ENCODE measurements at places on chromosomes 6 and 20.
A peak's percentile ranks its signal among the peaks of the same experiment; 100 is the strongest.

DNA sequence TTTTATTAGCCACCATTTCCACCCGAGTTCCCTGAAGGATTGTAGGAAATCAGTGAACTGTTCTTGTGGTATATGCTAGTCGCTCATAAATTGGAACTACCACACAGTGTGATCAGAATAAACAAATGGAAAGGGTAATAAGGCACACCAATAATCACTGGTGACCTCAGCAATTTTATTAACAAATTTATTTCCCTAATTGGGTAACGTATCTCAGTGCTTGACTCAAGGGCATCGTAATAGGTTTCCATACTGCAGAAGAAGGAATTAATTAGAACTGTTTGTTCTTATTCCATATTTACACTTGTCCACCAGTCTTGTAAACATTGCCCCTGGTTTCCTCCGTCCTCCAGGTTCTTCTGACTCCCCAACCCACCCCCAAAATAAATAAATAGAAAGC, 10.0 kb upstream of the UQCC2 start:
- peak overlapping the region; percentile 14 for H3K27ac ChIP-seq
- no peaks in the 10 kb centered on the region for H3K27me3 ChIP-seq
- H3K4me3 ChIP-seq: no peak overlapping the region

GRCh38 chr6:32785781-32786533, 22.6 kb upstream of the HLA-DQB2 start:
- H3K27me3 ChIP-seq: no peaks in the 10 kb centered on the region
- no peaks in the 10 kb centered on the region for H3K36me3 ChIP-seq
- H3K4me3 ChIP-seq: no peak overlapping the region
- no peak overlapping the region for H3K27ac ChIP-seq
- DNase-seq: no peak

- DNase-seq: no peak
- H3K4me1 ChIP-seq: peaks cover 47% of the 10 kb centered on the region
- H3K27ac ChIP-seq: no peak overlapping the region
- H3K27me3 ChIP-seq: no peaks in the 10 kb centered on the region
Measured at GRCh38 chr6:152300517-152300916, 336.6 kb downstream of the SYNE1 start.

DNA sequence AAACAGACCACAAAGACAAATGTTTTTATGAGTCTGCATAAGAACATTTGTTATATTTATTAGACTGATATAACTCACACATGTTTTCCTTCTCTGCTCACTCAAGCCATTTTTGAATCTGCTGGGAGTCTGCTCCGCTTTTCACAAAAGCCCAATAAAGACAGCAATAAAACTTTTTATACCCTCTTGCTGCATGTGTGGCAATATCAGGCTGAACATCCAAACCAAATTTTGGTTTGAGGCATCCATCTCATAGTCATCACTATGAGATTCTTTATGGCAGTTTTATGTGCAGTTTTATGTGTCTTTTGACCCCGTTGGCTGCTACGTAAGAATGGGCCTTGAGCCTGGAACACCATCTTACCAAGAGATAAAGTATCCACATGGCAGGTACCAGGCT, 1276.8 kb upstream of the ADGRB3 start:
- H3K27ac ChIP-seq: no peak overlapping the region
- H3K27me3 ChIP-seq: no peaks in the 10 kb centered on the region
- H3K36me3 ChIP-seq: no peaks in the 10 kb centered on the region

DNA sequence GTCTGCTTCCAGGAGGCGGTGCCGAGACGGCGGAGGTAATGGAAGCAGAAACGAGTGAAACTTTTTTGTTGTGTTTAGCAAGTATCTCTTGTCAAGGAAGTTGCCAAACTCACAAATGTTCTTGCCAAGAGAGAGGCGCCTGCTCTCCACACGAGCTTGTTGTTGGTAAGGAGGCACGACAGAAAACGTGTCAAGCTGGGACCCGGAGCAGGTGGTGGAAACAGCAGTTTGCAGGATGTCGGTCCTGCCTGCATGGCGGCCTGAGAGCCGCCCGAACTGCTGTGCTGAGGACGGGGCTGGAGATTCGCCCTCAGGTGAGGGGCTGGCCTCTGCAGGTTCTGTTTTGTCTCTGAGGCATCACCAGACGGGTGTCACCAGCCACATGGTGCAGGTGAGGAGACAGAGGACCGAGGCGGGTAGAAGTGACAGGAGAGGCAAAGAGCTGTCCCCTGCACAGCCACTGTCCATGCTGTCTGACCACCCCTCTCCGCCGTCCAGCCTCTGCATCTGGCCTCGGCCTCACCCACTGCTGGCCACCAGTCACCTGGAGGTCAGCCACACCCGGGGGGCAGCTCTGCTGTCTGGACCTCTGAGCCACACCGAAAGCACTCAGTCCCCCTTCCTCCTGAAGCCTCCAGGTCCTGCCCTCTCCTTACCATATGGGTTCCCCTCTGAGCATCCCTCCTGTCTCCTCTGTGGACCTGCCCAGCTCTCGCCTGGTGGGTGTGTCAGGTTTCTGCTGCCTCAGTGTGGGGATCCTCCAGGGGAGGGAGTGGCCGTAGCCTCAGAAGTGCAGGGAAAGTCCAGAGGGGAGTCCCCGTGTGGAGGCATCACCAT, 261.5 kb downstream of the TAF4 start:
- no peaks in the 10 kb centered on the region for H3K4me1 ChIP-seq
- DNase-seq: peak; percentile 29
- H3K4me3 ChIP-seq: peak overlapping the region; percentile 6
- no peaks in the 10 kb centered on the region for H3K36me3 ChIP-seq
- H3K27me3 ChIP-seq: peaks cover 43% of the 10 kb centered on the region
- H3K27ac ChIP-seq: no peak overlapping the region

DNA sequence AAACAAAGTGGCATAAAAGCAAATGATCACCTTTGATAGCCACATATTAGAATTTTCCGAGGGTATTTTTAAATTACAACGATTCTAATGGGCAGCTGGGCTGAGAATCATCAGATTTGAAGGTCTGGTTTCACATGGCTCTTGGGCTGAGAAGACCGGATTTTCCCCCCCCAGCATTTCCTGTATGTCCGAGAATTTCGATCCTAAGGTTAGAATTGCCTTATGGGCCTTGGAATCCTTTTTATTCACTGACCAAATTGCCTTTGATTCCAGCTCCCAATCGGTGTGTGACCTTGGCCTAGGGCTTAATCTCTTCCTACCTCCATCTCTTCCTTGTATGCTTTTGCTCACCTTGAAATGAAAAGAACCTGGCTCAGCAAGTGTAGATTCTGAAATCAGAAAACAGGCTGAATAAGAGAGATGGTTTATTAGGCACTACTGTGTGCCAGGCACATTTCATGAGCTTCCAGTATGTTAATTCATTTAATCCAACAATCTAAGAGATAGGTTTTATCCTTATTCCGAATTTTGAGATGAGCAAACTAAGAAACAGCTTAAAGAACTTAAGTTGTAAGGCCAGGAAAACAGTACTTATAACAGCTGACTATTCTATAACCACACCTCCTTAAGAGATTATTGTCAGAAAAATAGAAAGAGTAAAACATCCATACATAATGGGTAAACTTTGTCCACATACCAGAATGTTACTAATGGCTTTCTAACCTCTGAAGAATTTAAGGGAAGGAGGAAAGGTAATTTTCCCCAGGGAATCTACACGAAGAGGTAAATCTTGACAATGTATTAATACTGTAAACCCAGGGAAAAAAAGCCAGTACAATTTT, 39.4 kb downstream of the HFE start:
- DNase-seq: no peak
- H3K4me3 ChIP-seq: peak overlapping the region; percentile 80
- H3K36me3 ChIP-seq: peaks cover 34% of the 10 kb centered on the region
- peaks cover 25% of the 10 kb centered on the region for H3K4me1 ChIP-seq
- peak overlapping the region; percentile 99 for H3K27ac ChIP-seq

DNA sequence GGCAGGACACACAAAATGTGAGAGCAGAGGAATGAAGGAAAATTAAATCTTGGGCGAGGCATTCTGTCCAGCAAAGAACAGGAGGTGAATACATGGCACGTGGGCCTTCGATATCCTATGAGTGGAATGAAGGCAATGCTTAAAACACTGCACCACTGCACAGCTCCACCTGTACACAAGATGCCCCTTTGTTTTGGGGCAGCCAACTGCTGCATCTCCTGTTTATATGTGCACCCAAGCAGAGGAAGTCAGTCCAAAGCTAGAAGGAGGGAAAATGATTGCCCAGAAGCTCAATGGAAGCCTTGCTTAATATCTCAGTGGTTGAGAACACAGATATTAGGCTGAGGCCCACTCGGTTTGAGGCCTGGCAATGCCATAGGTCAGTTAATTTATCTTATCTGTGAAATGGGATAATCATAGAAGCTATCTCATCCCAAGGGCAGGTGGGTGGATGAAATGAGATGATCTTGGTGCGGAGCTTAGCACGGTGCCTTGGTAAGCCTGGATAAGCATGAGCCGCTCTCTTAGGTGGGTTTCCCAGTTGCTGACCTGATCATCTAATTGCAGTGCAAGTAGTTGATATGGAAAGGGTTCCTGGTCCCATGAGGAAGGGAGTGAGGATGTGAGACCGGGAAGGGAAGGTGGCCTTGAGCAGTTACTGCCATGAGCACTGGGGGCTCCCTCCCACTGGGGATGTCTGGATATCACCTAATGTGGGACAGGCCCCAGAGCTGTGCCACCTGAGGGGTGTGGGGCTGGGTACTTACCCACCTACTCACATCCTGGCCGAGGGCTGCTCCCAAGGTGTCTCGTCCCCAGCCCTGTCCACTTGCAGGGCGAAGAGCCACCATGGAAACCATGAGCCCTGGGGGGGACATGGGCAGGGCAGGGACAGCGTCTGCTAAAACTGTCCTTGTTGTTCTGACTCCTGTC, 9.9 kb downstream of the BANF2 start:
- no peaks in the 10 kb centered on the region for H3K27me3 ChIP-seq
- H3K36me3 ChIP-seq: no peaks in the 10 kb centered on the region
- no peak overlapping the region for H3K27ac ChIP-seq
- no peak for DNase-seq
- no peak overlapping the region for H3K4me3 ChIP-seq

- no peaks in the 10 kb centered on the region for H3K27me3 ChIP-seq
- DNase-seq: peak; percentile 60
- H3K4me1 ChIP-seq: peaks cover 26% of the 10 kb centered on the region
- H3K36me3 ChIP-seq: peaks cover 4% of the 10 kb centered on the region
- peak overlapping the region; percentile 90 for H3K27ac ChIP-seq
- H3K4me3 ChIP-seq: peak overlapping the region; percentile 72
Measured at GRCh38 chr6:27138837-27139755, 108.4 kb upstream of the PRSS16 start.

DNA sequence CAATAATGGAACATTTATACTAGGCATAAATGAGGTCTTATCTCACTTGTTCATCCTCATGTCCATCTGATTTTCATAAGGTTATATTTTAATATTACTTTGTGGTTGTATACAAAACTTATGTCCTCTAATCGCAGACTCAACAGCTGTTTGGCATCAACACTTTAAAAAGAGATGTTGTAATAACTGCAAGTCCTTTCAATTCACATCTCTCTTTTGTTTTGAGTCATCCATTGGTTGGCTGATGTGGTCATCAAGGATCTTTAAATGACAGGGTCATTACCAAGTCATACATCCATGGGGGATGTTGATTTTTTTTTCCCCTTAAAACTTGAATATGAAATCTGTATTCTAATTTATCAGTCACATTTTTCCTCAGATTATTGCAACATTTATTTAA, 299.4 kb upstream of the NRSN1 start:
- H3K36me3 ChIP-seq: no peaks in the 10 kb centered on the region
- H3K27me3 ChIP-seq: no peaks in the 10 kb centered on the region
- no peak overlapping the region for H3K4me3 ChIP-seq
- H3K27ac ChIP-seq: no peak overlapping the region

GRCh38 chr20:63858393-63859165, 2.7 kb upstream of the ABHD16B start:
- DNase-seq: no peak
- H3K36me3 ChIP-seq: peaks cover 15% of the 10 kb centered on the region
- H3K27me3 ChIP-seq: peaks cover 5% of the 10 kb centered on the region
- H3K27ac ChIP-seq: peak overlapping the region; percentile 74

GRCh38 chr6:167570460-167571400, 245.8 kb downstream of the TTLL2 start:
- H3K27me3 ChIP-seq: no peaks in the 10 kb centered on the region
- H3K4me3 ChIP-seq: no peak overlapping the region
- DNase-seq: no peak
- no peaks in the 10 kb centered on the region for H3K36me3 ChIP-seq

DNA sequence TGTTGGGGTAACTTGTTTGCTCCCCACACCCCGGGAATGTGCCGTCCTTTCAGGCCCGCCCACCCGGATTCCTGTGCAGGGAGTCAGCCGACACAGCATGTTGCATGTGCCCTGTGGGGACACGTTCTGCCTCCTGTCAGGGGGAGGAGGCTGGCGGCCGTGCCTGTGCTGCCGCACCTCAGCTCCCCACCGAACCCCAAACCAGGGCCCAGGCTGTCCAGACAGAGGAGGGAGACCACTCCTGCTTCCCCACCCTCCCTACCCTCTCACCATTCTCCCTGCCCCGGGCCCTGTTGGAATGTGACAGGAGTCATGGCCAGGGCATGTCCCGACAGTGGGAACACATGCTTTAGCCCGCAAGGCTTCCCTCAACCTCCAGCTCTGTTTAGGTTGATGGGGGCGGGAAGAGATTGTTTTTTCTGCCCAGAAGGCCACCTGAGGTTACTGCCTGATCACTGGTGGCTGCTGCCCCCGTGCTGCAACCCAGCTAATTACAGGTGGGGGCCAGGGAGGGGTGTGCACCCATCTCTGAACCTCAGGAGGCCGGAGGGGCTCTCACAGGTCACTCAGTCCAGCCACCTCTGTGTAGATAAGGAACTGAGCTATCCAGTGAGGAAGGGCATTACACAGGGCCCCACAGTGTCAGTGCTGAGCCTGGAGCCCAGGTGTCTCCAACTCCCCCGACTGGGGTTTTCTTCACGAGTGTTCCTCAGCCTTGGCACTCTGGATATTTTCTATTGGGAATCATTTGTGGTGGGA, 13.6 kb downstream of the LRRC73 start:
- peaks cover 40% of the 10 kb centered on the region for H3K36me3 ChIP-seq
- H3K27ac ChIP-seq: no peak overlapping the region
- no peak overlapping the region for H3K4me3 ChIP-seq
- DNase-seq: no peak
- H3K4me1 ChIP-seq: peaks cover 45% of the 10 kb centered on the region
